ENCODE measurements at places on chromosomes 1 and 21.

DNA sequence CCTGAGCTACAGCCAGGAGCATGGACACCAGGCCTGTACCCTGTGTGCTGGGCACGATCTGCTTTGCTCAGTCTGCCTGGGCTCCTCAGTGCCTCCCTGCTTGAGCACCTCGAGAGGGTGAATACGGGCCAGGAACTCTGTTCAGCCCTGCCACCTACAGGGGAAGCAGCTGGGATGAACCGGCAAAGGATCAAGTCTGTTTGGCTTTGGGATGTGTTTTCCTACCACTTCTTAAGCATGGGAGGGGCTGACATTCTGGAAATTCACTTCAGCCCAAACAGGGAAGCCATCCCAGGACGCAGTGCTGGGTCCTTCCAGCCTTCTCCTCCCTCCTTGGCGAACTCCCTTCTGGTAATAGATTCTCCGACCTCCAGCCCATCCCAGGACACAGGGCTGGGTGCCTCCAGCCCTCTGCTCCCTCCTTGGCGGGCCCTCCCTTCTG is 55.8 kb upstream of the SELENON start:
- no peak for DNase-seq

DNA sequence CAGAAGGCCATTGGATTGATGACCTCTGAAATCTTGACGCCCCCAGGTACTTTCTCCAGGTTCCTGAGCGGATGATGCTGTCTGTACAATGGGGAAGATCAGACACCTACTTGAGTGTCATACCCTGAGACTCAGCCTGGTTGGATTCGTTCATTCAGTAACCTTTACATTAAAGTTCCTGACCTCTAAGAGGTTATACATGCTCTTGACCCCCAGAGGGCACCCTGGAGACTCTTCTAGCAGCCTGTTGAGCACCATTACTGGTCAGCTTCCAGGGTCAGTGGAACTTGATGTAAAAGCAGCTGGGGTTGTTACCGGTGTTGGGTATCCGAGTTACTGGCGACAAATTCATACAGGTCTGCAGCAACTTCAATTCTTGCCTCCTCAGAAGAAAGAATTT is 114.3 kb upstream of the ZNF678 start:
- no peak for DNase-seq

DNA sequence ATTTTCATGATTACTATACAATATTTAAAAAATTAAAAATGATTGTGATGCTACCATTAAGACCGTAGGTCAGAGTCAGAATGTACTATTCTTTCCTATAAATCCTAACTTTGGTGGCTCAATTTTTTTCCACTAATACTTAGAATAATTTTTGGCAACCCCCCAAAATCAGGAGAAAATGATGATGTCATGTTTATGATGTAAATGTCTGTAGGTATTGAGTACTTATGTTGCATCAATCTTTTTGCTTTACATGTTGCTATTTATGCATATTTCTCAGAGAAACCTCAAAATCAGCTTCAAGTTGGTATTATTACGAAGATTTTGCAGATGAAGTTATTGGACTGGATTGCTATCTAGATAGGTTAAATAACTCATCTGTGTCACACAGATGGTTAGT is 371.2 kb downstream of the ADGRL2 start:
- no peak for DNase-seq

- DNase-seq = no peak
Measured at GRCh38 chr1:206133751-206134415, 16.7 kb upstream of the AVPR1B start.

DNA sequence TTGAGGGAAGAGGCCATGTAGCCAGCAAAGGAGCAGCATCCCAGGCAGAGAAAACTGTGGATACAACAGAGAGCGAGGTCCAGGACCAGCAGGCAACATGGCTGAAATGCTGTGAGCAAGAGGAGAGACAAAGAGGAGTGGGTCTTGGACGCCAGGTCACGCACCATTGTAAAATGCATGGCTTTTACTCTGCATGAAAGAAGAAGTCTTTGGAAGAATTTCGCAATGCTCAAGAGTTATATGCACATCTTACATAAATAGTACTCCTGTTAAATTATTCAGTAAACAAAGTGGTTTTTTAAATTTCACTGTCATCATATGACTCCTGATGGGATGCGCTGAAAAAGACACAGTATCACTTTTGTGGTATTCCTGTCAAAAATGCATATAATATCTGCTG is 3.5 kb downstream of the CD244 start:
- no peak for DNase-seq

DNA sequence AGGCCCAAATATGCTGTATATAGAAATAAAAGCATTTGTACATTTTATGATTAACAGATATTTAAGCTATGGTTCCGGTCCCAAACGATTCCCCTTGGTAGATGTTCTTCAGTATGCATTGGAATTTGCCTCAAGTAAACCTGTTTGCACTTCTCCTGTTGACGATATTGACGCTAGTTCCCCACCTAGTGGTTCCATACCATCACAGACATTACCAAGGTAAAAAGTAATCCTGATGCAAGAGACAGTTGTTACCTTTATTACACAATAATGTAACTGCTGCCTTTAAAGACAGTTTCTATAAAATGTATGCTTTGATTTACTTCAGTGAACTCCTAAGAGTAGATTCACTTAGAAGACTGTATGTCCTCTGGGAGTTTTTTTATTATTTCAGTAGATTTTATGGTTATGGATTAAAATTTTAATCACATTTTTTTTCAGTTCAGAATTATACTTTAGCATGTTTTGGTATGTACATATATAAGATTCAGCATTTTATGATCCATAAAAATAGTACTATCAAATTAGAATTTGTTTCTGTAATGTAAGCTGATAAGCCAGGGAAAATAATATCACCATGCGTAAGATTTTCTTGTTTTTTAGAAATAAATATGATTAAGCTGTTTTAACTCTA is 96.5 kb downstream of the USP25 start:
- DNase-seq = no peak

GRCh38 chr1:75475696-75476095 is 135.2 kb downstream of the SLC44A5 start:
- DNase-seq = no peak
